ENCODE measurements at places on chromosomes 6 and 20.

- no peak for DNase-seq
These were observed 8.4 kb downstream of the RAB5IF start for GRCh38 chr20:36613974-36614373.

DNA sequence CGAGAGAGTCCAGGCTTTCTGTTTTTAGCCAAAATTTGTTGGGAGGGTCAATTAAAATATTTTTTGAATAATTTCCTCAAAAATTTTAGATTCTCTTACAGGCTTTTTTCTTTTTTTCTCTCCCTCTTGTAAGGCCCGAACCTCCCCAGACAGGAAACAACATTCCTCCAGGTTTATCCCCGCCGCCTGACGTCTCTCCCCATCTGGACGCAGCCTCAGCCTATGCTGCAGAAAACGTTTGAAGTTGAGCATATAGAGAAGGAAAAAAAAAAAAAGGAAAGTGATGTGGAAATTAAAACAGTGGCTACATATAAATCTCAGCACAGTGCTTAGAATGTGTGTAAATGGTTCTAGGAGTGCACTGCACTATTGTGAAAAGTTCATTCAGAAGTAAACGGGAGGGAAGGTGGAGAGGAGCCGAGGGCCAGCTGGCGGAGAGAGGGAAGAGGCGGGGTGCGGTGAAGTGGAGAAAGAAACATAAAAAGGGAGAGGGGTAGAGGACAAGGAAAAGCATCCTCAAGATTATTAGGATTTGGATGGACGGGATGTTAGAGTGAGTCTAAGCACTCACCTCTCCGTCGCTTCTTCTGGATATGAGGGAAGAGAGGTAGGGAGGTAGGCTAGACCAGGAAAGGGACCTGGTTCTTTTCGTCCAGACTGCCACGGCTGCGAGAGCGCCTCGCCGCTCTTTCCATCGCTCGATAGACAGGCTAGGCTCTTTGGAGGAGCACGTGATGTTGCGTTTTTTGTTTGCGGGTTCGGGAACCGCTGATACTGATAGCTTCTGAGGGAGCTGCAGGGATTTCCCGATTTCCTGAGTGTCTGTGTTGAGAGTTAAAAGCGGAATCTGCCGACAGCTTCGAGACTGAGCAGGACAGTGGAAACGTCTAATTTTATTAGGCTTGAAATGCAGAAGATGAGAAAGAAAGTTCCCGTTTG is 98.7 kb downstream of the TRIM27 start:
- no peak for DNase-seq

GRCh38 chr6:13866301-13866700 is 51.9 kb upstream of the MCUR1 start:
- DNase-seq: no peak

GRCh38 chr6:2215342-2215741 is 30.1 kb downstream of the GMDS start:
- DNase-seq: no peak

GRCh38 chr6:73377225-73377624 is 7.5 kb upstream of the OOEP start:
- DNase-seq: no peak
